ENCODE measurements at places on chromosomes 7 and 10.

DNA sequence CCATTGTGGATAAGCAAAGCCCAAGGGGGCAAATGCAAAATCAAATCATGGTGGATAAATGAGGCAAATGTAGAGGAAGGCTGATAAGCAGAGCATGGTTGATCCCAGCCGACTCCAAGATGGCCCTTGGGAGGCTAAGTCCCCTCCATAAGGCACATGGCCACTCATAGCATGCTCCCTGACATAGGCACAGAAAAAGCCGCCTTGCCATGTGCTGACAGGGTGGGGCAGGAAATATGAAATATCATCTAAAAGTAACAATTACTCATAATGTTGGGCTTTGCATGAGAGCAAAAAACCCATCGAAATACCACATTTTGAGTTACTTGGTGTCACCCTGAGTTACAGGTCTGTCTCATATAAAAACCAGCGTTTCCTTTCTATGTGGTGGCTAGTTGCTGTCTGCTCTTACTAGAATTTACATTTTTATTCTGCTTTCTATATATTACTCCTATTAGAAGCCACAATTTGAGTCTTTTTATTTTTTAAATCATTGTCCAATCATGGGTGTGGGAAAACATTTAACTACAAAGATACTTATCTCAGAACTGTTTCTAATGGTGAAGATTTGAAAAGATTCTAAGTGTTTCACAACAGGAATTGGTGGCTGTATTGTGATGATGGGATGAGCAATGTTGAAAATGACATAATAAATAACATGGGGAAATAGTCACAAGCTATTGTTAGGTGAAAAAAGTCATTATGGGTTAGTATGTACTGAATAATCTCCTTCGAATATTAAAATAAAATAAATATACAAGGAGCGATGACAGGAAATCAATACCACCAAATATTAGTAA lies 102.7 kb downstream of the CUBN start:
- peak; percentile 53 for DNase-seq

DNA sequence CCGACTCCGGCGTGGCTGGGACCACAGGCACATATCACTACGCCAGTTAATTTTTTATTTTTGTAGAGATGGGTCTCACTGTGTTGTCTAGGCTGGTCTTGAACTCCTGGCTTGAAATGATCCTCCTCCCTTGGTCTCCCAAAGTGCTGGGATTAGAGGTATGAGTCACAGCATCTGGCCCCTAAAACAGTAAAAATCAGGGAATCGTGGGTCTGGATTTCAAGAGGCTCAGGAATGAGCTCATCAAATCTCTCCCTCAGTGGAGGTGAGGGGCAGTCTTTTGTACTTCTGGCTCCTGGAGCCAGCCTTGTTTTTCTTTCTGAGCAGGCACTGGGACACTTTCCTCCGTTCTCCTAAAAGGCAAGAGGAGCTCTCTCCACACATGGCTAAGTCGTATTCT lies 32.1 kb upstream of the RHEB start:
- DNase-seq, result no peak

DNA sequence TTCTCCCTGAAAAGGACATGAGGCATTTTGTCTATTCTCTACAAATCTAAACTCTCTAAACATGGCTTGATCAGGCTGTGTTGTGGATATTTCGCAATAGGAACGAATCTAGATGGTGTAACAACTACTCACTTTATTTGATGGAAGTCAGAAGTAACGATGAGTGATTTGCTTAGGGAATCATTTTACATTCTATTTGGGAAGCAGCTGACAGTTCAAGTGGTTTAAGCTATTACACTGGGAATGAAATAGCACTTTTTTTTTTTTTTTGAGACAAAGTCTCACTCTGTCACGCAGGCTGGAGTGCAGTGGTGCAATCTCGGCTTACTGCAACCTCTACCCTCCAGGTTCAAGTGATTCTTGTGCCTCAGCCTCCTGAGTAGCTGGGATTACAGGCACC lies 44.1 kb downstream of the NPY start:
- DNase-seq, result no peak

DNA sequence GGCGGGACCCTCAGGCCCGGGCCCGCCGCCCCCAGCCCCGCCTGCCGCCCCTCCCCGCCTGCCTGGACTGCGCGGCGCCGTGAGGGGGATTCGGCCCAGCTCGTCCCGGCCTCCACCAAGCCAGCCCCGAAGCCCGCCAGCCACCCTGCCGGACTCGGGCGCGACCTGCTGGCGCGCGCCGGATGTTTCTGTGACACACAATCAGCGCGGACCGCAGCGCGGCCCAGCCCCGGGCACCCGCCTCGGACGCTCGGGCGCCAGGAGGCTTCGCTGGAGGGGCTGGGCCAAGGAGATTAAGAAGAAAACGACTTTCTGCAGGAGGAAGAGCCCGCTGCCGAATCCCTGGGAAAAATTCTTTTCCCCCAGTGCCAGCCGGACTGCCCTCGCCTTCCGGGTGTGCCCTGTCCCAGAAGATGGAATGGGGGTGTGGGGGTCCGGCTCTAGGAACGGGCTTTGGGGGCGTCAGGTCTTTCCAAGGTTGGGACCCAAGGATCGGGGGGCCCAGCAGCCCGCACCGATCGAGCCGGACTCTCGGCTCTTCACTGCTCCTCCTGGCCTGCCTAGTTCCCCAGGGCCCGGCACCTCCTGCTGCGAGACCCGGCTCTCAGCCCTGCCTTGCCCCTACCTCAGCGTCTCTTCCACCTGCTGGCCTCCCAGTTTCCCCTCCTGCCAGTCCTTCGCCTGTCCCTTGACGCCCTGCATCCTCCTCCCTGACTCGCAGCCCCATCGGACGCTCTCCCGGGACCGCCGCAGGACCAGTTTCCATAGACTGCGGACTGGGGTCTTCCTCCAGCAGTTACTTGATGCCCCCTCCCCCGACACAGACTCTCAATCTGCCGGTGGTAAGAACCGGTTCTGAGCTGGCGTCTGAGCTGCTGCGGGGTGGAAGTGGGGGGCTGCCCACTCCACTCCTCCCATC lies 82.7 kb downstream of the PAX2 start:
- no peak for DNase-seq

DNA sequence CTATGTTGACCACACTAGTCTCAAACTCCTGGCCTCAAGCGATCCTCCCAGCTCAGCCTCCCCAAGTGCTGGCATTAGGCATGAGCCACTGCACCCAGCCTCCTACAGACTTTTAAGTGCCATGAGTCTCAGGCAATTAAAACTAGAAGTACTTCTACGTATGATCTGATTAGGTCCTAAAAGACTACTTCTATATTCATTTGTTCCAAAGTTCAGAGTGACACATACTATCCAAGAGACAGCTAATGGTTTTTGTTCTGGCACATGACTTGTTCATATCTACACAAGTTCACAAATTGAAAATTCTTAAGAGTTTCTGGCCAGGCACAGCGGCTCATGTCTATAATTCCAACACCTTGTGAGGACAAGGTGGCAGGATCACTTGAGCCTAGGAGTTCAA lies 11.7 kb downstream of the ARHGAP19 start:
- DNase-seq, result no peak

- DNase-seq, result no peak
Measured at GRCh38 chr10:108036265-108036664, 871.8 kb upstream of the SORCS1 start.

DNA sequence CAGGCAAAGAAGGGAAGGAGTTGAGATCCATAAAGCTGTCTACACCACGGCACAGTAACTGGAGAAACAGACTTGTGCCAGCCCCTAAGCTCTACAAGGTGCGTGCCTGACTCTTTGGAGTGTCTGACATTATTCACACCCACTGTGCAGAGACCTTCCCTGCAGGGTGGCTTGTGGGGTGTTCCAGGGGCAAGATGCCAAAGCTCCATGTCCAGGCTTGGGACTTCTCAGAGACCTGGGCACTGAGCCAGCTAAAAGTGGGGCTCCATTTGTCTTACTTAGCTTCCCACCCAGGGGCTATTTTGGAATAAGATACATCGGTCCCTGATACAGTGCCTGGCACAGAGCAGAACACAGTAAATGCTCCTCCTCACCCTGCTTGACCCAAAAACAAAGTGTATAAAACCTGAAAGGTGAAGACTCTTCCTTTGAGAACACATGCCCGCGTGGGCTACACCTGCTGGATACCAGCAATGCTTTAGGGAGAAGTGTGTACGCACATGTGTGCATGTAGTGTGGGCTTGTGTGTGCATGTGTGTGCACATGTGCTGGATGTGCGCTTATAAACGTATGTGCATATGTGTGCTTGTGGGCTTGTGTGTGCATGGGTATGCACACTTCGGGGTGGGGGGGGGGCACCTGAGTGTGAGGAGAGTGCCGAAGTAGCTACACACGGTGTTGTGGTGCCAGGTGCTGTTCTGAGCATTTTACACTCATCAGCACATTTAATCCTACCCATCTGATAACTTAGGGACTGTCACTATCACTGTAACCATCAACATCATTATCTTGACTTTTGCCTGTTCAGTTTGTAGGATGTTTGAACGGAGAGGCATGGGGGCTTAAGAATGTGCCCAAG lies 143.0 kb downstream of the ARHGAP22 start:
- no peak for DNase-seq

GRCh38 chr10:113776553-113776952 lies 25.1 kb downstream of the PLEKHS1 start:
- no peak for DNase-seq

GRCh38 chr10:3485057-3485686 lies 299.8 kb downstream of the KLF6 start:
- no peak for DNase-seq

GRCh38 chr7:7536396-7537019 lies 835 bp upstream of the COL28A1 start:
- DNase-seq, result no peak

DNA sequence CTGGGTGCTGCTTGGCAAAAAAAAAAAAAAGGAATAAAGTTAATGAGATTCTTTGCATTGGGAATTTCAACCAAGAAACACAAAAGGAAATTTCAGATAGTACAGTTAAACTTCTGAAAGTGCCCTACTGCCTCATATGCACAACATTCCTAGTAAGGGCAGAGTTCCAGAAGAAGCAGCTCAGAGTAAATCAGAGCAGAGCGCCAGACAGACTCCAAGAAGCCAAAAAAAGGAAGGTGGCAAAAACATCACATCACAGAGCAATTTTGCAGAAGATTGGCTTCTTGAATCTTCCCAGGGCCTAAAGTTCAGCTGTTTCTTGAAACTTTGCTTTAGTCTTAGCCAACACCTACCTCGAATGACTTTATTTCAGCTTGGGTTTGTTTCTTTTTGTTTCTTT lies 544.1 kb downstream of the XPNPEP1 start:
- no peak for DNase-seq

GRCh38 chr7:23332910-23333612 lies 33.9 kb downstream of the MALSU1 start:
- no peak for DNase-seq

DNA sequence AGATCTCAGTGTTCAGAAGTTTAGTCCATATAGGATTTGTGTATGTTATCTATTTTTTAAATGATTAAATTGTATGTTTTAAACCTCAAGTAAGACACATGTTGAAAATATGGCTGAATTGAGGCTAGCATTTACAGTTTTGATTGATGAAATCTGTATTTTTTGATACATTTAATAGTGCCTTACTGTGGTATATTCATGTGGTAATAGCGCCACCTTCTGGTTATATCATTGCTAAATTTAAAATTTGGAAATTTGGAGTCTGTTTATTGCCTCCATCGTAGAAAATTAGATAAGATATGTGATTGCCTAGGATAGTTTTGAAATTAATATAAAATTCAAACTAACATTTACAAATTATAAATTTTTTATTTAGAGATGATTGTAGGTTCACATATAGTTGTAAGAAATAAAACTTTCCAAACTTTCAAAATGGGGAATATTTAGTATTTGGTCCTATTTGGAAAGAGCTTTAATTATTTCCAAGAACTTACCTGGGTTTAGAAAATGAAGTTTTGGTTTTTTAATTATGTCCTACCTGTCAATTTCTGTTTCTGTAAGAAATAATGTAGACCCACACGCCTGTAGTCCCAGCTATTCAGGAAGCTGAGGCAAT lies 19.1 kb upstream of the ARMS2 start:
- DNase-seq, result no peak

- DNase-seq, result no peak
Measured at GRCh38 chr10:132749371-132749795, 36.6 kb downstream of the NKX6-2 start.

DNA sequence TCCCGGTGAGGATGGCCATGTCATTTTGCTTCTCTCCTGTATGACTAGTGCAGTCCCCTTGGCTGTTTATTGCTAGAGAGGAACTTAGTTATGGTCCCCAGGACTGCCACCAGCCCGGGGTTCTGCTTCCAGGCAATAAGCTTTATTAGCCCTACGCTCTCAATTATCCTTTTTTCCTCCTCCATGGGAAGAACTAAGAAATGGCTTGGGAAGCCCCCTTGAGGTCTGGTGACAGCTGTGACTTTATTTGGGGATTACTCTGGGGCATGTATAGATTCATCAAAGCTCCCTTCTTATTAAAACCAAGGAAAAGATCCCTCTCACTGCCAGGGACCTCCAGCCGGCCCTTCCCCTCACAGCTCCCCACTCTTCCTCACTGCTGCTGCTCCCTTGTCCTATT lies 155.2 kb upstream of the INSYN2A start:
- DNase-seq, result no peak

GRCh38 chr7:3486841-3487240 lies 185.8 kb downstream of the SDK1 start:
- no peak for DNase-seq

DNA sequence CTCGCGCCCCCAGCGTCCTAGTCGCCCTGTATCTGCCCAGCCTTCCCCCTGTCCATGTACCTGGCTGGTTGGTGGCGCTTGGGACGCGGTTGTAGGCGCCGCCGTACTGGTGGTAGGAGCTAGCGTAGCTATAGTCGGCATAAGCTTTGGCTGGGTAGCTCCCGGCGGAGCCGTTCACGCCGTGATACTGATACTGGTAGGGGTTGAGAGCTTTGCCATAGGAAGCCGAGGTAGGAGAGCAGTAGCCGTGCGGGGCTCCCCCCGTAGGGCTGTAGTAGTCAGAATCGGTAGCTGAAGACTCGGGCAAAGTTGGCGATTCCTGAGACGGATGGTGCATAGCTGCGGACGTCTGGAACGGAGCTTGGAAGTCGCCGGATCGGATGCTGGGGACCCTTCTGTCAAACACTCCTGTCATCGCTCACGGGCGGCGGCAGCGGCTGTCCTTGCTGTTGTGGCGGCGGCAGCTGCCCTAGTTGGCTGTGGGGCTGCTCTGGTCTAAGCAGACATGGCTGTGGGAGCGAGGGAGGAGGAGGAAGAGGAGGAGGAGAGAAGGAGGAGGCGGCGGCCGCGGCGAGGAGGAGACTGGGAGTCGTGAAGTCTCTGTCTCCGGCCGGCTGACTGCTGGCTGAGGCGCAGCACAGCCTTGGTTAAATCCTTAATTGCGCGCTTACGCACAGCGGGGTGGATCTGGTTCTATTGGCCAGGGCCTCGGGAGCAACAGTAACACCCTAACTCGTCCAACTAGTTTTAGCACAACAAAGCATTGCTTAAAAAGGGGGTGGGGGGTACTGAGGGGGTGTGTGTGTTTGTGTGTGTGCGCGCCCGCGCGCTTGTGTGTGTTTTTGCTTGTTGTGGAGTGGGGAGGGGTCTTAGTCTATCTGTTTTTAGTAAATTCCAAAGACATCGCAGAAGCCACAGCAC lies at the start of gene DLX5:
DLX5 (minus strand) TSS at position 623 of the 921 bp plus-strand sequence; CDS start at position 415, 208 bp downstream.
- DNase-seq, result no peak

DNA sequence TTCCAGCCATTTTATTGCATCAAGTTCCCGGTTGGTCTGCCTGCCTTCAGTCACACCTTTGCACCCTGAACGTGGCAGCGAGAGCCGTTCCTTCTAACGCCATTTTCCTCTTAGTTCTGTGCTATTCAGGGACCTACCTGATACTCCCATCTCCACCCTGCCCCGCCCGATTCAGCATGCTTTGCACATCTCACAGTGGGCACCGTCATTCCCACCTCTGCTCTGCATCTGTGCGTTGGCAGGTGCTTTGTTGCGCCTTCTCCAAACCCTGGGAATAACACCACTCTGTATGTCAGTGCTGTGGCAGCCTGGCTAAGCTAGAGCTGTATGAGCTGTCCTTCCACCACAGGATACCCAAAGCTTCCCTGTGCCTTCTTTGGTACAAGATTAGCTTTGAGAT lies 96.8 kb downstream of the ACTR3B start:
- DNase-seq, result no peak
